ENCODE measurements at places on chromosomes 1 and 21.

- DNase-seq: no peak
Observed at GRCh38 chr21:41836166-41837015, 42.8 kb downstream of the PRDM15 start.

- no peak for DNase-seq
Observed at GRCh38 chr1:96498744-96499340, 222.7 kb upstream of the PTBP2 start.

GRCh38 chr1:108066808-108067207, 101.8 kb upstream of the VAV3 start:
- DNase-seq: no peak

GRCh38 chr1:209134001-209134400, 449.5 kb upstream of the CAMK1G start:
- DNase-seq: no peak

- no peak for DNase-seq
Observed at GRCh38 chr1:169610858-169611257, 19.1 kb downstream of the SELP start.

DNA sequence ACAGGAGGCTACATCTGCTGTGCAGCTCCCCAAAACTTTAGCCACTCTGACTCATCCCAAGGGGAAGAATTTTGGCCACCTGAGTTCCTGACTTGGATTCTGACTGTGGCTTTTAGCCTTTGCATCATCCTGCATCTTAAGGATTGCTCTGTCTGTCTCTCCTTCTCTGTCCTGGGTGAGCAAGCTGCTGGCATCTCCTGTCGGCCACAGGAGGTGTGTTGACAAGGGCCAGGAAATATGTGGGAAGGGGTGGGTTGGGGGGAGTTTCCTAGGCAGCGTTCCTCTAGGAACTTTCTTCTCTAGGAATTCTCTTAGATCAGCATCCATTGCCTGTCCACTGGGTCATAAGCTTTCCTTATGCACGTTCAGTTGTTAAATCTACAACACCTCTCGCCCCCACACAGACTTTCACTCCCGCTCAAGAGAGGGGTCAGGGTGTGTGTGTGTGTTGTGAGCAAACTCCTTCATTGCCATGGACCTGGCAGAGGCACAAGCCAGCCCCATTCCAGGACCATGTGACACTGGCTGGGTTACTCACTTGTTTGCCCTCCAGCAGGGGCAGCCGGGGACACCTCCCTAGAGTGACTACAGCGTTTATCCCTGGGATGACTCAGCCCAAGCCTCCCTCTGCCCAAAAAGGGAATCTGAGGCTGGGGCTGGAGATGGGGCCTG, 145.0 kb upstream of the DUSP10 start:
- peak; percentile 89 for DNase-seq

- no peak for DNase-seq
Observed at GRCh38 chr1:1082239-1082775, 8.2 kb upstream of the RNF223 start.

DNA sequence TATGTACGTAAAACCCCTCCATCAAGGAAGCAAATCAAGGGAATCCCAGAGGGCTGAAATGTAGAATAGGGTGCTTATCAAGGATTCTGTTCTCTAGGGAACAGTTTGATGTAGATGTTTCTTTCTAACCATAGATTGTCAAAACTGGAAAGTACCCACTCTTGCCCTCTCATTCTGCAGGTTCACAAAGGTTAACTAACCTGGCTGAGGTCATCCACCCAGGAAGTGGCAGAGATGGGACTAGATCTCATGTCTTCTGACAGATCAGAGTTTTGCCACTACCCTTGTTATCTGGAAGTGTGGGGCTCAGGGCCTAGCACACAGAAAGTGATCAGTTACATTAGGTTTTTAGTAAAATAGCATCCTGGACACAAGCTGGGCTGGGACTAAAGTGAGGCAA, 47.4 kb downstream of the GFI1 start:
- DNase-seq: no peak

- no peak for DNase-seq
Observed at GRCh38 chr1:110637475-110637874, 31.3 kb upstream of the KCNA2 start.

GRCh38 chr1:15953791-15954241, 22.1 kb downstream of the ZBTB17 start:
- no peak for DNase-seq

DNA sequence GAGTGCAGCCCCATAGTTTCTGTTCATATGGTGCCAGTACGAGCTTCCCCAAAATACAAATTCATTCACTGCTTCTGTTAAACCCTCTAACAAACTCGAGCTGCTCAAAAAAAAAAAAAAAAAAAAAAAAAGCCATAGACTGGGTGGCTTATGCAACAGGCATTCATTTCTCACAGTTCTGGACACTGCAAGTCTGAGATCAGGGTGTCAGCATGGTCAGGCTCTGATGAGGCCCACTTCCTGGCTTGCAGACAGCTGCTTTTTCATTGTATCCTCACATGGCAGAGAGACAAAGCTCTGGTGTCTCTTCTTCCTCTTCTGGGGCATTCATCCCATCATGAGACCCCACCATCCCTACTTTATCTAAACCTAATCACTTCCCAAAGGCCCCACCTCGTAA, 121.6 kb downstream of the PTBP2 start:
- DNase-seq: peak; percentile 59

DNA sequence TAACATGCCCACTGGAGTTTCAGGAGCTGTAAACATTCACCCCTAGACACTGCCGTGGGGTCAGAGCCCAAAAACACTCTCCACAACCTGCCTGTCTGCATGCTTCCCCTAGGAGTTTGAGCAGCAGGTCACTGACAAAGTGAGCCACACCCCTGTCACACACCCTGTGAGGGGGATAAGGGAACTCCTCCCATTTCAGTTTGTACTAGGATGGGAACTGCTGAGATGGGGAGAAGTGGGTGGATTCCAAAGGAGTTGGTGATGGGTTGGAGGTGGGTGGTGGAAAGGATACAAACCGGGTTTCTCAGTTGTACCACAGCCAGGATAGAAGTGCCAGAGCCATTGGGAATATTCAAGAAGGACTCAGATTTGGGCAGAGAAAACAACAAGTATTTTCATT, 140.2 kb downstream of the MIS18A start:
- no peak for DNase-seq

GRCh38 chr1:229461032-229461668, 27.3 kb upstream of the ACTA1 start:
- no peak for DNase-seq

DNA sequence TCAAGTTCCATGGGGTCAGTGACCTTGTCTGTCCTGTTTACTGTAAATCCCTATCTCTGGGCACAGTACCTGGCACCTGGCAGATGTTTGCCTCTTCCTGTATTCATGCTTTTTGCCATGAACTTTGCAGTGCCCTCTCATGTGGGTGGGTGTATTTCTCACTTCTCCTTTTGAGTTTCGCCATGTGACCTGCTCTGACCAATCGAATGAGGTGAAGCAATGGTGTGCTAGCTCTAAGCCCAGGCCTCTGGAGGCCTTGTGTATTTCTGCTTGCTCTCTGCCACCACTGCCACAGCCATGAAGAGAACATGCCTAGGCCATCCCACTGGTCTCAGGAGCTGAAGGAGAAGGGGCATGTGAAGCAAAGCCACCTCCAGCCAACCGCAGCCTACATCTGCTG, 185.5 kb upstream of the ZC3H12A start:
- no peak for DNase-seq

- DNase-seq: no peak
Observed at GRCh38 chr1:10434590-10434989, 4.4 kb downstream of the CENPS start.

GRCh38 chr1:214281720-214282629, 1.0 kb downstream of the SMYD2 start:
- peak; percentile 67 for DNase-seq

GRCh38 chr21:43343095-43343991, 83.6 kb downstream of the SIK1 start:
- no peak for DNase-seq

DNA sequence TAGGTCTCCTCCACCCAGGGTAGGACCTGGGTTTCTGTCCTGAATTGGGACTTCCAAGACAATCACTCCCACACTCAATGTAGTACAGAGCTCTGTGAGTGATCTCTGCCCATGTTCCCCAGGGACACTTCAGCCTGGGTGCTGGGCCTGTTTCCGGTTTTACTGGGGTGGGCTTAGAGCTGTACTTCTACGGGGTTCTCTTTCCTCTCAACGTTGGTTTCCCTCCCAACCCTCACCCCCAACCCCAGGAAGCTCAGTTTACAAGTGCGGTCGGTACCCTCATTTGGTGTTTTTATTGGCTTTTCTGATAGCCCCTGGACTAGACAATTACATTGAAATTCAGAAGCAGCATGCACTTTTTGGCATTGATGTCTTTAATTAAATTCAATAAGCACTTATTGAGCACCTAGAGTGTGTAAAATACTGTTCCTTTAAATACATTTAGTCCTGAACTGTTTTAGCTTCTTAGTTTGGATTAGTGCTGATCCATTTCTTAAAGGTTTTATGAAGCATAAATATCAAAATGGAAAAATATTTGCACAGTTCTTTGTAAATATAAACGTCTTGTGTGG, 542 bp upstream of the XPR1 start:
- no peak for DNase-seq

DNA sequence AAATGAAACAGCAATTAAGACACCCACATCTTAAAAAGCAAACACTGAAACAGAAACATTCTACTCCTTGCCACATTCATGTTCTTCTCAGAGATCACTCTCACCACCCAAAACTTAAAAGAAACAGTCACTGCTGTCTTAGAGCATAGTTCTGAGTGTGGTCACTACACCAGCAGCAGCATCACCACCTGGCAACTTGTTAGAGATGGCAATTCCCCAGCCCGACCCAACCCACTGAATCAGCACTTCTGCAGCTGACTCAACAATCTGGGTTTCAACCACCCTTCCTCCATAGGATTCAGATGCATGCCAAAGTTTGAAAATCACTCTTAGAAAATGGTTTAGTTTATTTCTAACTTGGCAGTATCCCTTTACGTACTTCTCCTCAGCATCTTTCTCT, 126.1 kb downstream of the CDC42BPA start:
- DNase-seq: peak; percentile 97

- DNase-seq: peak; percentile 8
Observed at GRCh38 chr21:42468491-42469131, 27.4 kb downstream of the RSPH1 start.

DNA sequence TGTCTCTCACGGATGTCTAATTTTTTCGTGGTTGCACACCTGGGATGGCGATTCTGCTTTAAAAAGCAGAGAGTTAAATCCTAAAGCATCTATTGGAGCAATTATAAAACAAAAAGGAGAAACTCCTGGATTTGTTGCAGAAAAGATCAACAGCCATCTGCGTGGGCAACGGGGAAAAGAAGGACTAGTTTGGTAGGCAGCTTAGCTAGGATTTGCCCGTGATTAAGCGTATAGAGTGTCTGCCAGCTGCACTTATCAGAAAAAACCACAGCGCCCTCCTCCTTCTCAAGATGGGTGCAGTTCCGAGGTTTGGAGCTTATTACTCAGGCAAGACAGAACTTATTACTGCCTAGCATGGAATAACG, 526 bp upstream of the SLC25A24 start:
- DNase-seq: peak; percentile 88

DNA sequence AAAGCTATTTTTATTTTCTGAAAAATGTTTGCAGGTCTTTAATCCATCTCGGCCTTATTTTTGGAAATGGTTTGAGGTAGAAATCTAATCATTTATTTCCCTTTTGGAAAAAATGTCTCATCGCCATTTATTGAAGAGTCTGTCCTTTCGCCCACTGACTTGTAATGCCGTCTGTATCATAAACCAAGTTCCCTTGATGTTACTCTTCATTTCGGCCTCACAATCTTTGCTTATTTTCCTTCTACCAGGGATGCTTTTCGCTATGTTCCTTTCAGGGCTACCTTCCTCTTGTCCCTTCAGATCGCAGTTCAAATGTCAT, 422 bp upstream of the RLF start:
- DNase-seq: no peak

GRCh38 chr1:68293122-68293521, 60.8 kb upstream of the WLS start:
- peak; percentile 11 for DNase-seq

GRCh38 chr1:213268221-213268620, 217.2 kb downstream of the RPS6KC1 start:
- DNase-seq: no peak

DNA sequence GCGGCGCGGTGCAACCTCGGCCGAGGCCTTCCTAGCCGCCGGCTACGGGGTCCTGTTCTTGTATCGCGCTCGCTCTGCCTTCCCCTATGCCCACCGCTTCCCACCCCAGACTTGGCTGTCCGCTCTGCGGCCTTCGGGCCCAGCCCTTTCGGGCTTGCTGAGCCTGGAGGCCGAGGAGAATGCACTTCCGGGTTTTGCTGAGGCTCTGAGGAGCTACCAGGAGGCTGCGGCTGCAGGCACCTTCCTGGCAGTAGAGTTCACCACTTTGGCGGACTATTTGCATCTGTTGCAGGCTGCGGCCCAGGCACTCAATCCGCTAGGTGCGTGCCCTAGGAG, 379 bp downstream of the PPCS start:
- peak; percentile 65 for DNase-seq

DNA sequence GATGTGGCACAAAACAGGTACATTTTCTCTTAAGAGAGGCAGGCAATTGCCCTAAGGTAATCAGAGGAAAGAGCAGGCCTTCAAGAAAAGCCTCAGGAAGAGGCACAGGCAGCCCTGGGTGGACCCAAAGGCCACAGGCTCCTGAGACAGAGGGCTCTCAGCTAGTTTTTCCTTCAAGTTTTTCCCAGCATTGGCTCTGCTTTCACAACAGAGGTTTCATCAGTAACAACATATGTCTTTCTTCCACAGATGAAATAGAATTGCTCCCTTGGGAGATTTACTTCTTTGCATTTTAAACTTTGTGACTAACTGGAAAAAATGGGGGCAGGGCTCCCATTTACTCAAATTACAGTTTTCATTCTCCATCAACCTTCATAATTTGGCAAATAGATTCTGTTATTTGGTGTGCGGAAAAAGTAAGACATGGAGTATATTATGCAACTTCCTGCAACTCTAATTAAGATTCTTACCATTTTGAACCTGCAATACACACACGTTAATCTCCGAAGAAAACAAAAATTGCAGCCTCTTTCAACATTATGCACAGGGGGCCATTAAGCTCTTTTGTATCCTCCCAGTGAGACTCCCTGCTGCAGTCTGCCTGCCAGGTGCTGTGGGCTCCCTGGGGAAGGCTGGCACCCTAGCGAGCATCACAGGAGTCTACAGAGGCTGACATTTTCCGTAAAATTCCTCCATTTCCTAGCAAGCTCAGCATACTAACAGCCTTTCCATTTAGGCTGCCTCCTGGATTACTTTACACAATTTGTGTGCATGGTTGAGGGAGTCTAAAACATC, 282.3 kb downstream of the USH2A start:
- DNase-seq: peak; percentile 89

GRCh38 chr1:59705466-59706302, 109.1 kb upstream of the HOOK1 start:
- peak; percentile 84 for DNase-seq

DNA sequence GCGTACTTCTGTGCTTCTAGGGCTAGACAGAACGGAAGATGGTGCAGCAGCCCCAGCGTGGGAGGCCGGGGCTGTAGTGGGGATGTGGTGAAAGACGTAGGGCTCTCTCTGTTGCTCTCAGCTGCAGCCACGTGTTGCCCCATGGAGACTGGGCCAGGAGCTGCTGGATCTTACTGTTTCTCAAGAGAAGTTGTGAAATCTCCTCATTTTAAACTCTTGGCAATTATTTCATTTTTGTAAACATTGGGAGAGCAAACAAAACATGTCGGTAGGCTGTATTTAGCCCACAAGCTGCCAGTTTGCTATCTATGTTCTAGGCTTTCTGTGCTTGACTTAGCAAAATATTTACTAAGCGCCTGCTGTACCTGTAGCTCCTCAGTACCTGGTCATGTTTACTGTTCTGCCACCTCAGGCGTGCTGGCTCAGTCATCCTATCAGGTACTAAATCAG, 15.9 kb upstream of the ELOA start:
- DNase-seq: peak; percentile 97
